ENCODE measurements at places on chromosomes 3 and 15.

- DNase-seq = no peak
Measured at GRCh38 chr3:192367616-192368015, 359.7 kb downstream of the FGF12 start.

DNA sequence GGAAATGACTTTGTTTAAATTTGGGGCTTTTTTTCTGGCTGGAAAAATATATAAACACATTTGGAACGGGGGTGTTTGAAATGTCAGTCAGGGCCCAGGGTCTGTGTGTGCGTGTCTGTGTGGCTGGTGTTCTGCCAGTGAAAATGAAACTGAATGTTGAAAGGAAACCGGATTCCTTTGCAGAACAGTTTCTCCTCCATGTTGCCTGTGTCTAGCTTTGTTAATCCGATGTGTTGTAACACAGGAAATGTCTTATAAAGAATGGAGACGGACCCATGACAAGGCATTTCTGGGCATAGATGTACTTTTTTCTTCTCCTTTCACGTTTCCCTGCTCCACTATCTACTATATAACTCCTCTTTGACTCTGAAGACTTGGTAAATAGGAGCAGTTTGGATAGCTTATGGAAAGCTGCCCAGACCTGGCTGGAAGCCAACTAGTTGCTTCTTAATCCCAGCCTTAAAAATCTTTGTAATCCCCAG is 2.8 kb downstream of the SQOR start:
- no peak for DNase-seq

GRCh38 chr15:89186803-89187202 is 34.6 kb downstream of the RLBP1 start:
- DNase-seq = no peak

- no peak for DNase-seq
Measured at GRCh38 chr3:183590442-183590841, 34.9 kb upstream of the KLHL6 start.

DNA sequence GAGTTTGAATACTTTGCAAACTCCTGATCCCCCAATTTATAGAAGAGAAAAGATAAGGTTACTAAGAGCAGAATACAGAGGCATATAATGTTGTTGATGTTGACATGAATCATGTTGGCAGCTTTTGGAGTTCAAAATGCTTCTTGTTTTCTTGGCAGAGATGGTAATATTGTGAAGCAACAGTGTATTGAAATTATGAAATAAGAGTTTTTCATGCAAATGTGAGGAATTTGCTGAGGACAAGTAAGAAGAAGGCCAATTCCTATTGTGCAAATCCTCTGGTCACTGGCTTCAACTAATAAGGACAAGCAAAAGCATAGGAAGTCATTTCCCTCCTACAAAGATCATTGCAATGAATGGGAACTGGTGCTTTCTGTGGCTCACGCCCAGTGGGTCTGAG is 126.9 kb upstream of the CHL1 start:
- DNase-seq = no peak

- no peak for DNase-seq
Measured at GRCh38 chr3:159128628-159129027, 326.8 kb downstream of the MFSD1 start.

GRCh38 chr3:143122608-143123352 is 3.2 kb downstream of the CHST2 start:
- no peak for DNase-seq

- no peak for DNase-seq
Measured at GRCh38 chr3:127671523-127672428, 976 bp upstream of the ABTB1 start.

DNA sequence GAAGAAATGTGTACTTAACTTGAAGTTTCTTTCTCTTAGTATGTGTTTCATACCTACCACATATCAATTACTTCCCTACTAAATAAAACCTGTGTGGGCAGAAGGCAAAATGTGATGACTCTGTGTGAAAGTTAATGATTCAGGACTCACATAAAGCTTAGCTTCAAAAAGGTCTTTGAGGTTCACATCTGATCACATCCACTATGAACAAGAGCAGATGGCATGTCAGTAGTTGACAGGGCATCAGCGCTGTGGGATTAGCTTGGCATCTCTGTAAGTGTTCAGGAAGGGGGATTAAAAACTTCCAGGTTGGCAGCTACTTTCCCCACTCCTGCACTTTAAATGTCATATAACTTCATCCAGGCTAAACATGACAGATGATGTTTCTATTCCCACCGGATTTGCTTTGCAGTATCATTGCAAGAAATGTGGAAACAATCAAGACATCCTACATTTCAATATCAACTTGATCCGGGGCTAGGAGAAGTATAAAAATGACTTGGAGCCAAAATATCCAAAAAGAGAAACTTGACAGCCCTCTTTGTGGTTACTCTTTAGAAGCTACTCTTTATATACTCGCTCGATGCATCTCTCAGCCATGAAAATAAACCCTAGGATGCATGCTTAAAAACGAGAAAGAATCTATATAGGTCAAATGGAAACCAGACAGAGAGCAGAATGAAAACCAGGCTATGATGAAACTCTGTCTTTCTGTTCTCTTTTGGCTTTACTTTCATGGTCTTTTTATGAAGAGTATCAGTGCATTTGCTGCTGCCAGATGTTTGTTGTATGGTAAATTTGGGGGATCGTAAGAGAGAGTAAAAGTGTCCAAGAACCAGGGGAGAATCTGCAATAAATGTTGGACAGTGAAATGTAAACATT is 273.1 kb upstream of the ALCAM start:
- DNase-seq = no peak

DNA sequence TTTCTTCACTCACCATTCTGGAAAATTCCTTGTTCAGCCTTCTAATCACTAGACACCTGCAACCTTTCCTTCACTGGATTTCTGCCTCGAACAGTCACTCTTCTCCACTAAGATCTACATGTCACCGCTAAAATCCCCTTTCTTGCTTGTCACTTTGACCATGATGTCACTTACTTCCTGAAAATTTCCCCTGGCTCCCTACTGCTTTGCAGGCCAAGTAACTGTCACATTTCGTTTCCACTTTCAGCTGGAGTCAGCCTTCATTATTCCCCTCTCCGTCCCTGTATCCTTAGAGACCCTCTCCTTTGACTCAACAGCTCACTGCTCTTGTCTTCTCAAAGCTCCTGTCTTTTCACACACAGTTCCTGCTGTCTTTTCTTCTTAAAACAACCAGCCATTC is 15.9 kb downstream of the CHL1 start:
- DNase-seq = no peak

GRCh38 chr3:32443478-32443877 is 51.8 kb downstream of the CMTM7 start:
- no peak for DNase-seq

DNA sequence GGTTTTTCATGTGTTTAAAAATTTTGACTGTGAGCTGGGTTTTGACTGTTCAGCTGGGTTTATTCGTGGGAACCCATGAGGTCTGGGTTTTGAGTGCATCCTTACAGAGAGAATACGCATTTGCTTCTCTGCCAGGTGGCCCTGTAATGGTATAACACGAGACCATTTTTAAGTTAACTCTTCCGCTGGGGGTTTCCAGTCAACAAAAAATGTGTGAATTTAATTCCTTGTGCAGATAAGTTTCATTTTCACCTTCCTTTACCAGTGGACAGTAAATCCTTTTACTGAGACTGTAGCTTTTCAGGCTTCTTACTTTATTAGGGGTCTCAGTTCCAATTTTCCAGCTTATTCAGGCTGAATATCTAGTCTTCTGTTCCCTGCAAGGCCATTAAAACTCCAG is 149.6 kb downstream of the OPA1 start:
- DNase-seq = no peak

DNA sequence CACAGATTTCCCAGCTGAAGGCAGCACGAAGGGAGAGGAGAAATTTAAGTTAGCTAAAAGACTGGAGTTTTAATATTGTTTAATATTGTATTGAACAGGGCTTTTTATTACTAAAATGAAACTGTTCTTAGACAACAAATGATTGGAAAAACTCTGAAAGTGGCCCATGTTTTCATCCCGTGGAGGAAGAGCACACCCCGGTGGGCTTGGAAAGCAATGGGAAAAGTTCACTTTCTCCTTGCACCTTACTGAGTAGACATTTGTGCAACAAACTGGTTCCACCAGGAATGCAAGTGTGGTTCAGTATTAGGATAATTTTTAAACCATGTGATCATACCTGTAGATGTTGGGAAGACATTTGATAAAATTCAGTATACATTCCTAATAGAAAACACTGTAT is 8.2 kb upstream of the ESYT3 start:
- no peak for DNase-seq

GRCh38 chr3:79154865-79155264 is 612.9 kb downstream of the ROBO1 start:
- no peak for DNase-seq

- DNase-seq = no peak
Measured at GRCh38 chr15:76844096-76844495, 61.0 kb downstream of the SCAPER start.

GRCh38 chr3:49183873-49184272 is 12.5 kb downstream of the KLHDC8B start:
- DNase-seq = no peak

- DNase-seq = no peak
Measured at GRCh38 chr3:171790574-171790897, 19.7 kb downstream of the PLD1 start.

DNA sequence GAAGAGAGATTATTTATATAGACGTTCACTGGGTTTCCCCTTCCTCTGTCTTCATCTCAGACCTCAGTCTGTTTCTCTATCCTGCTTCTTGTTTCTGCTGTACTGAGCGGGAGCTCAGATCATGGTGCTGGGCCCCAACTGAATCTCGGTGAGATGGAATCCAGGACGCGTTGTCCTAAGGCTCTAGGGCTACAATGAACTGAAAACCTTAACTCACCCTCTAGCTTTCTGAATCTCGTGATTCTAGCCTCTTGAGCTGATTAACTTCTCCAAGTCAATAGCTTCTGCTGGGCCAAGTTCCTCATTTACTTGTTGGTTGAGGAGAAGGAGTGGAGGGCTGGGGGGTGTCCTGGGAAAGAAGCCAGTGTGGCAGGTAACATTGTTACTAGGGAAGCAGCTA is 32.7 kb upstream of the MAP3K13 start:
- DNase-seq = no peak

DNA sequence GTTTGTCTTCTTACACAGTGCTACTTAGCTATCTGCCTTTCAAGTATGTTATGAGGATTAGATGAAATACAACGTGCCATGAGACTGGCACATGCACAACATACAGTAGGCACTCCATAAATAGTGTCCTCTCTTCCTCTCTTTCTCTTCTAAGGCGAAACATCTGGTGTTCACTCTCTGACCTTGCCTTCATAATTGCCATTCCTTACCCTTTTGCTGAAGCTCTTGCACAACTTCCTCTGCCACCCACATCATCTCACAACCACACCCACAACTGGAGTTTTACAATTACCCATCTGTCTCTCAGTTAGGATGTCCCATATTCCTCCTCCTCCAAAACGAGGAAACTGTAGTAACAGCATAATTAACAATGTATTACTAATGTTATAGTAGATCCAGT is 26.4 kb upstream of the ACP3 start:
- no peak for DNase-seq

DNA sequence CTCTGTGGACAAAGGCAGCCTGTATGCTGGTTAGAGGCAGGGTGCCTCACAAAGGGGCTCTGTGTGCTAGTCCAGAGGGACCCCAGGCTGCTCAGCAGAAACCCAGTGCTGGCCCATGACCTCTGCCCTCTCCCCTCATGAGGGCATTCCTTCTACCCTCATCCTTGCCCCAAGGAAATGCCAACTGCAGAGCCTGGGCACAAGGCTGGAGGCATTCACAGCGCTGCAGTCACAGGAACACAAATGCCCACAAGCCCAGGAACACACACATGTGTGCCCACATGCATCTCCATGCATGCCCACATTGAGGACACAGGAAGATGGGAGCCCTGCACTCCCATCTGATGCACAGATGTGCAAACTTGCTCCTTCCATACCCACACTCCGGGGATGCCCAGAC is 3.8 kb downstream of the INKA1 start:
- DNase-seq = no peak

- no peak for DNase-seq
Measured at GRCh38 chr3:55702822-55703221, 215.7 kb upstream of the WNT5A start.

GRCh38 chr3:193388361-193388760 is 9.8 kb upstream of the ATP13A5 start:
- DNase-seq = no peak

DNA sequence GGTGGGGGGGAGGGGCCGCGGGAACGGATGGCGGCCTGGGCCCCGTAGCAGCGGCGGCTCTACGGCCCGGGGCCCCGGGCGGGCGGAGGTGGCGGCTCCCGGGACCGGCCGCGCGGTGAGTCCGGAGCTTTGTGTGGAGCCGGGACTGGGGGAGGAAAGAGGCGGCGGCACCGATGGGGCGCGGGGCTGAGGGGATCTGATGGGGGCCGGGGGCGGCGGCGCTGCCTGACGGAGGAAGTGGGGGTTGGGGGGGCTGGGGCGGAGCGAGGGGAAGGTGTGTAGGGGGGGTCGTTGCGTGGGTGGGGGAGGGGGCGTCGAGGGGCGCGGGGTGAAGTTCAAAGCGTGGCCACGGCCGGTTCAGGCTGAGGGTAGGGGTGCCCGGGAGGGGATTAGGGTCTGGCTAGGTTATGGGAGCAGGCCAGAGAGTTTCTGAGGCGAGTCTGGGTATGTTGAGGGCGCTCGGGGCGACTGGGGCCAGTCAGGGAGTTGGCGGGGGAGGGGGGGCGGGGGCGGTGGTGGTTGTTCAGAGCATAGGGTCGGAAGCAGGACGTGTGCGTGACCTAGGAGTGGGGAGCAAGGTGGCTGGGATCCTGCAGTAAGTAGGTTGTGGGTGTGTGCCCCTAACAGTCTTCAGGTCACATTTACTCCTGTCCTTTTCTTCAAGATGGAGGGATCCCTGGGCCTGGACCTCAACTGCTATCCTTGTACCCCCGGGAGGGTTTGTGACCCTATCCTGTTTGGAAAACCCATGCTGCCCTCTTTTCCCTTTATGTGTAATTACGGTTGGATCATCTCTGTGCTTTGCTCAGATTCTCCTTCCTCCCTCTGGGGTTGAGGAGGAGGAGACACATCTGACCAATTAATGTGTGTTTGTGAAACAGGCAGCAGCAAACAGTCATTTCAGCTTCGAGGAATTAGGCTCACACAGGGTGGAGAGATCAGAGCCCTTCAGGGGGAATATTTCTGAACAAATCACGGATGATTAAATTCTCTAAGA is 644 bp downstream of the ZNF609 start:
- DNase-seq = no peak
